ENCODE measurements at places on chromosomes 7 and 10.

DNA sequence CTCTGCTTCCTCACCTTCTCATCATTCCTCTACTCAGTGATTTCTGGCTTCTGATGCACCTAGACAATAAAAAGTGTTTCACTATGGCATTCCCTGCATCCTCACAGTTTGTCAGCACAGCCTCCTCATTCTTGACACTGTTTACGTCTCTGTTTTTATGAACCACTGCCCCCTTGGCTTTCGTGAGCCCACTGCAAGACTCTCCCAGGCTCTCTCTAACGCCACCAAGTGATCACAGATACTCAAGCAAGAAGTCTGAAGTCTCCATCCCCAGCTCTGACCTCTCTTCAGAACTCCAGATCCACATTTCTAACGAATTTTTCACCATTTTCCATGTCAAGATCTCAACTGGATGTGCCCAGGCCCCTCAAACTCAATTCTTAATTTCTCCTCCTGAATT, 8.9 kb downstream of the SLC16A9 start:
- DNase-seq = no peak

DNA sequence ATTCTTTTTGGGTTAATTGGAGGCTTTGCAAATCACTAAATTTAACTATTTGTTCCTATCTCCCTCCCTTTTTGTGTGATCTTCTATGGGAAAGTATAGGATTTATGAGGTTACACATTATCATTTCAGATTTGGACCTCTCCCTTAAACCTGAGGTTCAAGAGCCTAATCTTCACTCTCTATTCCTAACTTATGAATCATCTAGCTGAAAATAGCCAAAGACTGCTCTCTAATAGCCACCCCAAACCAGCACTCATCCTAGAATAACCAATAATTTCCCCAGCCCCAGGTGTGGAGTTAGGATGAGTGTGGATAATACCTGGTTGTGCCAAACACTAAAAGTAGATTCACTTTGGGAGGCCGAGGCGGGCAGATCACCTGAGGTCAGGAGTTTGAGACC, 499.2 kb downstream of the GFRA1 start:
- no peak for DNase-seq

- DNase-seq = peak; percentile 0
These were observed 43.1 kb downstream of the MBL2 start for GRCh38 chr10:52729271-52730104.

DNA sequence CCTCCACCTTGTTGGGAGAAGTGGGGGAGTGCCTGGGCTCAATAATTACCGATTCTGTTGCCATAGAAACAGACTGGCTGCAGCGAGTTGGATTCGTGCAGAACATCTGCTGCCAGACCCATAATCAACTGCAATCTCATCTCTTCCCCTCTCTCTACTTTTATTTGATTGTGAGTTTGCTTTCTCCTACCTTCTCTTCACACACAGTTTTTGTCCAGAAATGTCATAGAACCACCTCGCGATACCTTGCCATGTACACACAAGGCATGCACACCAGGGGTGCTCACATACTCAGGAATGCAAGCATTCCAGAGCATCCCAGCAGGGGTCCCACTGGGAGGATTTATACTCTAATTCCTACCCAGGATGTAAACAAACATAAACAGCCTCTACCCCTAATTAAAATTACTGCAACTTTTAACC, 262.2 kb upstream of the AOAH start:
- peak; percentile 88 for DNase-seq

GRCh38 chr10:121063744-121064143, 212.6 kb downstream of the WDR11 start:
- no peak for DNase-seq

DNA sequence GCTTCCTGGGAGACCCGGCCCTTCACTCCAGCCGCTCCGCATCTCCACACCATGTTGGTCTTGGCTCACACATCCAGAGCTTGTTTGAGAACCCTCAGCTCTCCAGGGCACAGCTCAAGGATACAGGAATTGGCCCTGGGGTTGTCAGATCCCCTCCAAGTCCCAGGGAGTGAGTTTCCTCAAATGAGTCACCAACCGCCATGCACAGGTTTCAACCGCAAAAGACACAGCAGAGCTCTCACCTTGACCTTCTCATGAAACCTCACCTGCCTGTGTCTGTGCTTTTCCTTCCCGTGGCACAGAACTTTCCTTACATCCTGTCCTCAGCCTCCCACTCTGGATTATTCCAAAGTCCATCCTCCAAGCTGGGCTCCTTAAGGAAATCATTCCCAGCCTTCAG, 20.6 kb downstream of the AZGP1 start:
- DNase-seq = no peak

DNA sequence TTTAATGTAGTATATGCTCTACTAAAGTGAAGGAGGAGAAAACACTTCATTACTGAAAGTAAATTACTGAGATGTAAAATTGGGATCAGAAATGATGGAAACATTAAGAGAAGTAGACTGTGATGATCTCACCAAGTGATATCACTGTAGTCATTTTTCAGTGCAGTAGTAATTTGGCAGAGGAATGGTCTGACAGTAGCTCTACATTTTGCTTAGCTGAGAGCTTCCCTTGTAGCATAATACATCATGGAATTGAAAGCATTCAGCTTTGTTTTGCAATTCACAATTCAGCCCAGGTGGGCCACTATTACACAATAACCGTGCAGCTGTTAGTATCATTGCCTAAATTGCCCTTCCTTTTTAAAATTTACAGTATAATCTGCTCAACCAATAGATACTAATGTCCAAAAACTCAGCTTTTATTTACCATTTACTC, 19.4 kb upstream of the CABCOCO1 start:
- DNase-seq = peak; percentile 84

DNA sequence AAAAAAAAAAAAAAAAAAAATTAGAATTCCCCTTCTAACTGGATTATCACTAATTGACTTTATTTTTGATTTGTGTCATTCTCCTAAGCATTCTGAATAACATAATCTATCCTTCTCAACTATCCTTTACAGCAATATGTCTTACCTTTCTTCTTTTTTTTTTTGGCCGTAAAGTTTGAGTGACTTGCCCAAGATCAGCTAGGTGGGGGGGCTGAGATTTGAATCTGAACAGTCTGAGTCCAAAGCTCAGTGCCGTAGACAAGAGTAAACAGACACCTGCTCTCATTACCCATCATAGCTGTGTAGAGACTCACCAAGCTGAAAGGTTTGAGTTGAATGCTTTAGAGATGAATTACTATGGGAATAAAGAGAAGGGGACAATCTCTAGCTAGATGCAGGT, 192.1 kb downstream of the SORCS1 start:
- no peak for DNase-seq

- no peak for DNase-seq
These were observed 47.4 kb downstream of the ALOX5 start for GRCh38 chr10:45421221-45422097.

DNA sequence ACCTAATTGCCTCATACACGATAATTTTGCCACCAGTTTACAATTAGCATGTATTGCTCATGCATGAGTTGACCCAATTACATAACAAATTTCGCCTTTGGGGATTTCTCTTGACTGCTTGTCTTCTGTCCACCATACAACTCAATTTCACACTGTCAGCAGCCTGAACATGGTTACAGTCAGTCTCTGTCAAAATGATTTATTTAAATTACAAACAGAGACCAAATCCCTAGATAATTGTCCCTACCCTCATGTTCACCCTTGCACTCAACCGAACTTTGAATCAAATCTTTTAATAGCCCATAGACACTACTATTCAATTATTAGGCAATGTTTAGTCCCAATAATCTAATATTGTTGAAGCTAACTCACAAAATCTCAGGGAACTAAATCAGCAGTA, 59.7 kb upstream of the NEBL start:
- no peak for DNase-seq

DNA sequence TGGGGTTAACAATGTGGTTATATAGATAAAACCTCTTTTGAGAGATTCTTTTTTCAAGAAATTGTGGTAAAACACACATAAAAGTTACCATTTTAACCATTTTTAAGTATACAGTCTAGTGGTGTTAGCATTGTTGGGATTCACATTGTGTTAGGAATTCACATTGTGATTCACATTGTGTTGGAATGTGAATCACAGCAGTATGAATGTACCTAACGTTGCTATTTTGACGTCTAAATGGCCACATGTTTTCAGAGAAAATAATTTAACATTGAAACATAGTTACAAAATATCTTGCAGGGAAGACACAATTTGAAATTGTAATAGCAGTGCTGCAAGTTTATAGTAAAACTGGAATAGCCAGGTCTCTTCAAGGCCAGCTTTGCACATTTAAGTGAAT, 129.0 kb downstream of the BICC1 start:
- DNase-seq = no peak

GRCh38 chr7:69786730-69787395, 188.6 kb downstream of the AUTS2 start:
- no peak for DNase-seq

GRCh38 chr7:120825576-120825975, 32.4 kb downstream of the TSPAN12 start:
- peak; percentile 19 for DNase-seq

DNA sequence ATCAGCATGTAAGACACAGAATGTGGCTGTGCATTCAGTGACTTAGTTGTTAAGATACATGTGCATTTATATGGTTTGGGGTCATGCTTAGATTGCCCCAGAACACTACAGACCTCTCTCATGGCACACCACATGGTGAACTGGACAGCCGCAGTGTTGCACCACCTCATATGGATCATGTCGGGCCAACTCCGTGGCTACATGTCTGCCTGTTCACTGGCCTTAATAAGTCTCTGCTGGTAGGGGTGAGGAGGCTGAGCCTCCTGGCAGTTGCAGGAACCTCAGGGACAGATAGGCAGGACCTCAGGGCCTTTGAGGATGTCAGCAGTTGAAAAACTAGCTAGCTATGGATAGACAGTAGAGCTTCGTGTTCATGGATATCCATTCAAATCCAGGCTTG, 751.0 kb downstream of the GRID1 start:
- no peak for DNase-seq

- no peak for DNase-seq
These were observed 60.5 kb downstream of the SH2D4B start for GRCh38 chr10:80598084-80598798.

DNA sequence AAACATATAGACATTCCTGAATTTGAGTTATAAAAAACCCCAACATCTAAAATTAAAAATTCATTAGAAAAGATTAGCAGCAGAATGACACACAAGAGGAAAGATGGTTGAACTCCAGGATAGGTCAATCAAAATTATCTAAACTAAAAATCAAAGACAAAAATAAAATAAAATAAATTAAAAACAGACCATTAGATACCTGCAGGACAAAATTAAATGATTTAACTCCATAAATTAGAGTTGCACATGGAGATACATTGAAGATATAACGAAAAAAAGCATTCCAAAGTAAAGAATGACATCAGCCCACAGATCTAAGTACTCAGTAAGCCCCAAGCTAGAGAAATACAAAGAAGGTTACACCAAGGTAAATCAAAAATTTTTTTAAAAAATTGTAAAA, 226.1 kb upstream of the SORCS1 start:
- no peak for DNase-seq

GRCh38 chr10:110455446-110455845, 42.3 kb upstream of the DUSP5 start:
- no peak for DNase-seq

GRCh38 chr7:30920021-30920583, 8.4 kb downstream of the AQP1 start:
- no peak for DNase-seq

- no peak for DNase-seq
These were observed 112.5 kb downstream of the SVIL start for GRCh38 chr10:29522061-29522855.

- DNase-seq = no peak
These were observed 114.6 kb upstream of the BMPER start for GRCh38 chr7:33790746-33791145.

- no peak for DNase-seq
These were observed 9.3 kb downstream of the ADD3 start for GRCh38 chr10:110017052-110017451.

GRCh38 chr7:137903382-137904169, 56.8 kb upstream of the DGKI start:
- DNase-seq = peak; percentile 65

GRCh38 chr10:128461991-128462390, 335.8 kb upstream of the MKI67 start:
- no peak for DNase-seq

GRCh38 chr10:69955897-69956740, 96.5 kb upstream of the MACROH2A2 start:
- DNase-seq = no peak

DNA sequence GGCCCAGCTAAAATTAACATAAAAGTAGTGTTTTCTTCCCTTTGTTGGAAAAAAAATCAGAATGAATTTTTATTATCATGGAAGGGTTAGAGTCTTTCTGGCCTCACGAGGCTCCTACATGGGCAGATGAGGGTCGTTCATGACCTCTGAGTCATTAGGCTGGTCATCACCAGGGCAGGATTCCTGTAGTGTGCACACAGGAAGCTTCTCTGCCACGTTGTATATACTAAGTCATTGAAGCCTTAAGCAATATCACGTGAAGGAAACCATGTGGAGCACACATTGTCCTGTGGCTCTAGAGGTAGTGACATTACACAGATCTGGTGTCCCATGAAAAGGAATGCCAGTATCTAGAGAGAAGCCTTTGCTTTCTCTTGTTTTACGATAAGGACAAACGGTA, 84.7 kb upstream of the C1QL3 start:
- DNase-seq = no peak

DNA sequence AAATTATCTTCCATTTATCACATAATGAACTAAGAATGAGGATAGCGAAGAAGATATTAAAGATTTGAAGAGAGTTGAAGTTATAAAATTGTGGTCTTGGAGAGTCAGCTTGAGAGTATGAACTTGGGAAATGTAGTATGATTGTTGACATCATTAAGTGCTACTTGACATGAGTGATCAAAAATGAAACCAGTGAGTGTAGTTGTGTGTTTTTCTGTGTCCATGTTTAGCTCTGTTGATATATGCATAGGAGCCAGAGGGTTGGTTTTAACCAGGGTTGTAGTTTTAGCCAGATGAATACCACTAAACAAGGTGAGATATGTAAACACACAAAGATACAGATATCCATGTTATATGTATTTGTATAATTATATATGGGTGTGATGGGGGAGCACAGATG, 6.2 kb downstream of the TMEM106B start:
- no peak for DNase-seq

- DNase-seq = no peak
These were observed 733.9 kb upstream of the SORCS1 start for GRCh38 chr10:107898392-107898791.

GRCh38 chr10:84292502-84292901, 35.9 kb upstream of the CCSER2 start:
- DNase-seq = no peak

DNA sequence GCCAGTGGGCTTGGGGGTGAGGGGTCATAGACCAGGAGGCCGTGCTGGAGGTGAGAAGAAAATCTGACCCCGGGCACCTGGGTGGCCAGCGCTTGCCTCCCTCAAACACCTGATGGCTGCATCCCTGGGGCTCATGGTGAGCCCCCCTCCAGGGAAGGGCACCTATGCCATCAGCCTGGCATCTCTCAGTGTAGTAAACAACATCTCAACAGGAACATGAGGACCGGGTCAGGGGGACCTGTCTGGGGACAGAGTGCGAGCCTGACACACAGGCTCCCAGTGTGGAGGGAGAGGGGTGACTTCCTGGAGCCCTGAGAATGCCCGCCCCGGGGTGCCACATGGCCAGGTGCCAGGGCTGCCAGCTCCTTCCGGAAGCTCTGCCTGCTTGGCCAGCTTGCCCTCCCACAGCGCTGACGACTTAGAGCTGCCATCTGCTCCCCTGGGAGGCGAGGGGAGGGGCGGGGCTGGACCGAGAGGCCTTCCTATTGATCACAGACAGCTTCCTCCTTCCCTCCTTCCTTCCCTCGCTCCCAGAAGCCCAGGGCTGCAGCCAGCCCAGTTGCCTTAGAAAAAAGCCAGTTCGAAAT, 12.3 kb downstream of the STX1A start:
- DNase-seq = no peak

GRCh38 chr10:6729861-6730344, 149.8 kb upstream of the PRKCQ start:
- no peak for DNase-seq

Measured in NCI-H748 treated with DMSO at 0.1 percent for 48 hours (cell line).